Lung (tissue), 17 donors: ENCODE measurements at places on chromosomes 13 and 19. TPM values are rescaled to one million over a fixed set of nuclear protein-coding genes. Genes with fewer than 3 reads are reported as not detected.

- DNase-seq = no peak
- H3K27me3 ChIP-seq = no peaks in the 10 kb centered on the region
- no peak overlapping the region for H3K27ac ChIP-seq
- H3K4me1 ChIP-seq = no peaks in the 10 kb centered on the region
Observed at GRCh38 chr13:102651392-102651791, 43.5 kb downstream of the METTL21C start.

FFAR1 gene
- 0.37 TPM for total RNA-seq

ZNF566 gene
- total RNA-seq = 21.9 TPM

KCNN1 gene
- 0.60 TPM for total RNA-seq

NPAS1 gene
- 0.31 TPM for total RNA-seq

GRCh38 chr13:101654883-101655282 lies 202.4 kb downstream of the ITGBL1 start:
- no peak overlapping the region for H3K27ac ChIP-seq
- no peak for DNase-seq
- H3K36me3 ChIP-seq = no peaks in the 10 kb centered on the region
- H3K4me1 ChIP-seq = no peaks in the 10 kb centered on the region

- H3K4me3 ChIP-seq = no peak overlapping the region
- no peaks in the 10 kb centered on the region for H3K4me1 ChIP-seq
- H3K36me3 ChIP-seq = no peaks in the 10 kb centered on the region
- H3K27ac ChIP-seq = no peak overlapping the region
- DNase-seq = no peak
Observed at GRCh38 chr13:108326309-108326708, 56.8 kb downstream of the TNFSF13B start.

CAMSAP3 gene
- 30.4 TPM for total RNA-seq

- H3K4me1 ChIP-seq = no peaks in the 10 kb centered on the region
- no peaks in the 10 kb centered on the region for H3K36me3 ChIP-seq
- no peaks in the 10 kb centered on the region for H3K27me3 ChIP-seq
- DNase-seq = no peak
- H3K4me3 ChIP-seq = no peak overlapping the region
Observed at GRCh38 chr13:85616275-85616674, 182.9 kb downstream of the SLITRK6 start.

- no peaks in the 10 kb centered on the region for H3K36me3 ChIP-seq
- H3K4me3 ChIP-seq = no peak overlapping the region
- peak overlapping the region; percentile 34 for H3K27ac ChIP-seq
- H3K4me1 ChIP-seq = peaks cover 3% of the 10 kb centered on the region
Observed at GRCh38 chr13:32136061-32136460, 104.5 kb downstream of the FRY start.

- no peak overlapping the region for H3K4me3 ChIP-seq
- H3K27me3 ChIP-seq = no peaks in the 10 kb centered on the region
- peaks cover 12% of the 10 kb centered on the region for H3K36me3 ChIP-seq
- H3K4me1 ChIP-seq = no peaks in the 10 kb centered on the region
- no peak overlapping the region for H3K27ac ChIP-seq
Observed at GRCh38 chr13:110454227-110454859, 107.2 kb downstream of the RAB20 start.

DNA sequence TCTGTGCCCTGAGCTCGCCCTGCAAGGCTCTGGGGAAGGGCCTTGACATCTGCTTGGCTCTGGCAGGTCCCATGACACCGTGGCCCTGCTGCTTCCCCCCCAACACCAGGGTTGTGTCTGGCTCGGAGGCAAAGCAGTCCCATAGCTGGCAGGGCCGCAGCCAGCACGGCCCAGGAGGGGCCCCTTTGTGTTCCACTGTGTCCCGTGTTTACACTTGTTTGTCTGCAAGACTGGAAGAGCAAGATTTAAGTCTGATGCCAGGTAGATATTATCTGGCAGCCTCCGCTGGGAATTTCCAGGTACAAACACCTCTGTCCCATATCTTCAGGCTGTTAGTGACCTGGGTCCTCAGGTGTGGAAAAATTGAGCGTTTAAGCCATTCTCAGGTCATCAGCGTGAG lies 44.3 kb downstream of the MCF2L start:
- no peaks in the 10 kb centered on the region for H3K4me1 ChIP-seq
- H3K27me3 ChIP-seq = no peaks in the 10 kb centered on the region
- DNase-seq = no peak

- H3K27ac ChIP-seq = no peak overlapping the region
- H3K4me3 ChIP-seq = no peak overlapping the region
- H3K27me3 ChIP-seq = no peaks in the 10 kb centered on the region
- no peak for DNase-seq
- peaks cover 7% of the 10 kb centered on the region for H3K4me1 ChIP-seq
Observed at GRCh38 chr13:76852986-76853385, 33.2 kb downstream of the KCTD12 start.

DNA sequence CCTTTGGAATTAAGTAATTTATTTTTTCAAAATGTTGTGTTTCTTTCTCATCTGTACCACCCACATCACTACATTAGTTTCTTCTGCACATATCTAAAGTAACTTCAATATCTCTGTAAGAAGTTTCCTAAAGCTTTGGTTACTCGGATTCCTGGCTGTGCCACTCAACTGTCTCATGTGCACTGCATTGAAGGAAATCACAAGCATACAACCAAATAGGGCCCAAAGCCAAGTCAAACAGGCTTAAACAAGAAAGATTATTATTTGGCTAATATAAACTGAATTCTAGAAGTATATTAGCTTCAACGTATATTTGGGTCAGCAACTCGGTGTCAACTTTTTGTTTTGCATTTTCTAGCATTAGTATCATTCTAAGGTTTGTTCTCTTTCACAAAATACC lies 1647.6 kb upstream of the SPRY2 start:
- H3K4me3 ChIP-seq = no peak overlapping the region
- H3K27me3 ChIP-seq = no peaks in the 10 kb centered on the region
- H3K4me1 ChIP-seq = no peaks in the 10 kb centered on the region
- no peaks in the 10 kb centered on the region for H3K36me3 ChIP-seq
- DNase-seq = peak; percentile 60

- no peaks in the 10 kb centered on the region for H3K36me3 ChIP-seq
- DNase-seq = peak; percentile 21
- no peak overlapping the region for H3K4me3 ChIP-seq
- H3K4me1 ChIP-seq = no peaks in the 10 kb centered on the region
Observed at GRCh38 chr13:22311734-22312404, 641.0 kb downstream of the FGF9 start.

GRCh38 chr13:25738342-25739196 lies 313.2 kb downstream of the SHISA2 start:
- H3K4me1 ChIP-seq = peaks cover 36% of the 10 kb centered on the region
- peak; percentile 91 for DNase-seq
- no peaks in the 10 kb centered on the region for H3K36me3 ChIP-seq

DNA sequence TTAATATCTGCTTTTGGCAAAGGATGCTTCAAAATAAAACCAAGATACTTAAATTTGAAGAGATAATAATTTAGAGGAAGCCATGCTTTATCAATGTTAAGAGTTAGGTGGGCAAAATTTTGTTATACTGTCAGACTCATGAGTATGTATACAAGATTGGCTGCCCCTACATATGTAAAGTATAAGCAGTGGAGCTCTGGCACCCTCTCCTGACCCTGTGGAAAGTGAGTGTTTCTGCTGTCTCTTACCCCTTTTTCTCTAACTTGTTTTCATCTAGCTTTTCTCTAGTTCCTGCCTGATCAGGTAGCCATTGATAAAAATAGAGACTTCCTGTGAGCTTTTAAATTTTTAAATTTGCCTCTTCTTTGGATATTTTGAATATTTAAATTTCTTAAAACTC lies 710.9 kb upstream of the SPRY2 start:
- no peaks in the 10 kb centered on the region for H3K27me3 ChIP-seq
- H3K27ac ChIP-seq = no peak overlapping the region
- no peaks in the 10 kb centered on the region for H3K36me3 ChIP-seq
- DNase-seq = no peak
- no peaks in the 10 kb centered on the region for H3K4me1 ChIP-seq

- no peaks in the 10 kb centered on the region for H3K27me3 ChIP-seq
- H3K27ac ChIP-seq = no peak overlapping the region
- H3K4me3 ChIP-seq = no peak overlapping the region
- no peaks in the 10 kb centered on the region for H3K36me3 ChIP-seq
- H3K4me1 ChIP-seq = no peaks in the 10 kb centered on the region
Observed at GRCh38 chr19:27890206-27890605, 1322.7 kb downstream of the UQCRFS1 start.

PROZ gene
- not detected for total RNA-seq

- no peaks in the 10 kb centered on the region for H3K4me1 ChIP-seq
- no peak overlapping the region for H3K27ac ChIP-seq
- peak; percentile 69 for DNase-seq
- no peak overlapping the region for H3K4me3 ChIP-seq
- no peaks in the 10 kb centered on the region for H3K36me3 ChIP-seq
- no peaks in the 10 kb centered on the region for H3K27me3 ChIP-seq
Observed at GRCh38 chr19:40530091-40530901, 46.4 kb upstream of the SHKBP1 start.

GRCh38 chr19:30804751-30805150 lies 432.6 kb downstream of the ZNF536 start:
- no peak overlapping the region for H3K27ac ChIP-seq
- DNase-seq = peak; percentile 97
- no peaks in the 10 kb centered on the region for H3K4me1 ChIP-seq
- H3K27me3 ChIP-seq = no peaks in the 10 kb centered on the region

CCNE1 gene
- total RNA-seq = 0.97 TPM

DNA sequence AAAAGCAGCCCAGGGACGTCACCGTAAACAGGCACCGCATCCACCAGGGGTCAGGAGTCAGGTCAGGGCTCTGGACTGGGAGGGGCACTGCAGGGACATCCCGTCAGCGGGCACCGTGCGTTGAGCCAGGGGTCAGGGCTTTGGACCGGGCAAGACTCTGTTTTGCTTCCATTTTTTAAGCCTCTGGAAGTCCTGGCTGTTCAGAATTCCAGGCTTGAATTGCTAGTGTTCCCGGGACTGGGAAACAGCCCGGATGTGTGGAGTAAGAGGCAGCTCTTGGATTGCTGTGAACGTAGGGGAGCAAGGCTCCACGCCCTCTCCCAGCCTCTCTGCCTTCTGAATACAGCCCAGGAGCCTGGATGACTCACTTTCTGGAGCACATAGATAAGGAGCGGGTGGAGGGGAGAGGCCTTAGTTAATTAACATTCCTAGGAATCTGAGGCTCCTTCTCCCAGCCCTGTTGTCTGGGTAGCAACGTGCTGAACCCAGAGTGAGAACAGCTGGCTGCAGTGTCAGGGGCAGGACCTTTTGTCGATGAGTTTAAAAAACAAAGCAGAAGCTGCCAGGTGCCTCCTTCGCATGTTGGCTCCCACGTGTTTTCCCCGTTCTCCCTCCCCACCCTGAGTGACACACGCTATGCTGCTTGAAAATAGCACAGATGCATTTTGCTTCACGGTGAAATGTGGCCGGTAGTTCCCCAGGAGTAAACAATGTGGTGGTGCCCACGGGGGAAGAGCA lies 21.9 kb downstream of the ATP11A start:
- DNase-seq = peak; percentile 82
- no peak overlapping the region for H3K4me3 ChIP-seq
- H3K4me1 ChIP-seq = peaks cover 41% of the 10 kb centered on the region
- no peaks in the 10 kb centered on the region for H3K36me3 ChIP-seq

CLIP3 gene
- total RNA-seq = 8.1 TPM

DNA sequence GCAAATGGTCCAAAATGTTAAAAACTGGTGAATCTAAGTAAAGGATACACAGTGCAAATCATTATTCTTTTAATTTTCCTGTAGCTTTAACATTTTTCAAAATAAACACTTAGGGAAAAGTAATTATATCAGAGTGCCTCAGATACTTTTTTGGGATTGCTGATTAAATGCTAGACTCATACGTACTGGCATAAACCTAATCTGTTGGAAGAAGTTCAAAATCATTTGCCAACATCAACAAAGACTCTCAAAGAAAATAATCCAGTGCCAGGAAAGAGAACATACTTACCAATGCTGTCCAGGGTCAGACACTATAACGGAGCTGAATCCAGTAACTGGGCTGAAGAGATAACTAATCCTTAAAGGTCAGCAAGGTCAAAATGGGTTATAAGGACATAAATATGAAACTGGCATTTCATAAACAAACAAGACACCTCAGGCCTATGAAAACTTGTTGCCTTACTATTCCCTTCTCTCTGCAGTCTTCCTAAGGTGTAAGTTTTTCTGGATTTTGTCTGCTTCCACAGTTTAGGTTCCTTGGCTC lies 3.3 kb upstream of the ZNF420 start:
- H3K27ac ChIP-seq = no peak overlapping the region
- peaks cover 13% of the 10 kb centered on the region for H3K4me1 ChIP-seq
- no peaks in the 10 kb centered on the region for H3K27me3 ChIP-seq
- no peaks in the 10 kb centered on the region for H3K36me3 ChIP-seq
- DNase-seq = no peak
- no peak overlapping the region for H3K4me3 ChIP-seq

PTPRS gene
- total RNA-seq = 96.7 TPM

ATP4B gene
- not detected for total RNA-seq

- H3K4me3 ChIP-seq = no peak overlapping the region
- no peak for DNase-seq
- H3K27ac ChIP-seq = no peak overlapping the region
- H3K4me1 ChIP-seq = no peaks in the 10 kb centered on the region
- no peaks in the 10 kb centered on the region for H3K36me3 ChIP-seq
Observed at GRCh38 chr13:110820322-110820721, 94.5 kb downstream of the ANKRD10 start.

CADM4 gene
- total RNA-seq = 5.9 TPM

GPI gene
- total RNA-seq = 91.3 TPM

- no peak for DNase-seq
- H3K4me3 ChIP-seq = no peak overlapping the region
- no peak overlapping the region for H3K27ac ChIP-seq
- H3K27me3 ChIP-seq = no peaks in the 10 kb centered on the region
- peaks cover 7% of the 10 kb centered on the region for H3K36me3 ChIP-seq
Observed at GRCh38 chr13:97256343-97256783, 34.2 kb downstream of the MBNL2 start.

DNA sequence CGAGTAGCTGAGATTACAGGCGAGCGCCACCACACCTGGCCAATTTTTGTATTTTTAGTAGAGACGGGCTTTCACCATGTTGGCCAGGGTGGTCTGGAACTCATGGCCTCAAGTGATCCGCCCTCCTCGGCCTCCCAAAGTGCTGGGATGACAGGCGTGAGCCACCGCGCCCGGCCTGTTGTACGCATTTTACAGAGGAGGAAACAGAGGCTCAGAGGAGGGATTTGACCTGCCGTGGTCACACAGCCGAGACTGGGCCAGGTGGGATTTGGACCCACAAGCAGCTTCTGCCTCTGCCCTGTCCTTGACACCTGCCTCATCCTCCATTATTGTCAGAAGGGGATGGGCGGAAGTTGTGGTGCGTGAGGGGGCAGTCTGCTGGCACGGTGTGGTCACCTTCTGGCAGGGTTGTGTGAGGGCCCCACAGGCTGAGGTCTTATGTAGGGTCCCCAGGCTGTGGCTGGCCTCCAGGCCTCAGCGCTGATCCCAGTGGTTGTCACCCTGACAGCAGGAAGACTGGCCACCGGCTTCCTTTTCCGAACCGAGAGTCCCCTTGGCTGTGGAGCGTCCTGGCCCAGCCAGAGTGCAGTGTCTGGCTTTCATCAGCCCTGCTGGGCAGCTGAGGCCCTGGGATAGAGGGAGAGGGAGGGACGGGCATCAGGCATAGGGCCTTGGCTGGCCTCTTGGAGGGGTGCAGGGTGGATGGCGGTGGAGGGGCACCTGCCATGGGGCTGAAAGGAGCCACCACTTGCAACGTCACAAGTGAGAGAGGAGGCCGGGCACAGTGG lies 20.3 kb downstream of the NFIC start:
- peak overlapping the region; percentile 71 for H3K27ac ChIP-seq
- DNase-seq = no peak
- no peaks in the 10 kb centered on the region for H3K27me3 ChIP-seq
- peaks cover 30% of the 10 kb centered on the region for H3K4me1 ChIP-seq
